Caco-2 (cell line): ENCODE measurements at places on chromosomes 7 and 10.

DNA sequence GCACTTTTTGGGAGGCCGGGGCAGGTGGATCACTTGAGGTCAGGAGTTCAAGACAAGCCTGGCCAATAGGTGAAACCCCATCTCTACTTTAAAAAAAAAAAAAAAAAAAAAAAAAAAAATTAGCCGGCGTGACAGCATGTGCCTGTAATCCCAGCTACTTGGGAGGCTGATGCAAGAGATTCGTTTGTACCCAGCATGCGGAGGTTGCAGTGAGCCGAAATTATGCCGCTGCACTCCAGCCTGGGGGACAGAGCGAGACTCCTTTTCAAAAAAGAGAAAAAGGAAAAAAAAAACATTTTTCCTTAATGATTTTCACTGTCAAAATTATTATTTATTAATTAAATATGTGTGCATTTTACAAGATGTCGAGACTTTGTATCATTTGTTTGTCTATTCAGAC is 253.6 kb downstream of the CNTNAP2 start:
- DNase-seq, result no peak

GRCh38 chr7:30351286-30351685 is 66.9 kb downstream of the ZNRF2 start:
- DNase-seq, result no peak

DNA sequence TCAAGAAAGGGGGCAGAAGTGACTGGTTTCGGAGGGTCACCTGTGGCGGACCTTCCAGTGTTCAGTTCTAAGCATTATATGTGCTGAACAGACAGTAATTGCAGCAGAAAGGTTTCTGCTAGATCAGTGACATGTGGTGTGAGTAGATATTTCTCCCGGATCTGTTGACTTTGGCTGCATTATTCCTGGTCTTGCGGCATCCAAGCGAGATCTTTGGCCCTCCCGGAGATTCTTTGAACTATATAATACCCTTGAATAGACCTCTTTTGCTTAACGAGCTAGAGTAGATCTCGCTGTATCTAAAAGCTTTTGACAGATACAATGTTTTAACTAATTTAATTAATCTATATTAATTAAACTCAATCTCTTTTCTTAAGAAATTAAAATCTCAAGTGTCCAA is 99.8 kb downstream of the PTN start:
- DNase-seq, result no peak

DNA sequence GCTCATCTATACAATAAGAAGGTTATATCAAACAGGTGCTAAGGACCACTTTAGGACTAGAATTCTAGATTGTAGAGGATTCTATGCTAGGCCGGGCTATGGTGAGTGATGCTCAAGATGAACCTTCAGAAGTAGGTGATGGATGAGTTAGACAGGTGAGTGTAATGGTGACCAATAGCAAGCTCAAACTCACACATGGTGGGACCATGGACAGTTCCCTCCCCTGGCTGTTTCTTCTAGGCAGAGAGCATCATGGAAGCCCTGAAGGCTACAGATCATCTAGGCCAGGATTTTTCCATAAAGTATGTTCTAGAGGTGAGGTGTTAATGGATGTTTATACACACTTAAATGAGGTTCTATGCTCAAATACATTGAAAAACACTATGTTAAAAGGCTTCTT is 162.2 kb upstream of the WDR11 start:
- peak; percentile 36 for DNase-seq

- no peak for DNase-seq
Measured at GRCh38 chr10:8323428-8324054, 269.1 kb downstream of the GATA3 start.

DNA sequence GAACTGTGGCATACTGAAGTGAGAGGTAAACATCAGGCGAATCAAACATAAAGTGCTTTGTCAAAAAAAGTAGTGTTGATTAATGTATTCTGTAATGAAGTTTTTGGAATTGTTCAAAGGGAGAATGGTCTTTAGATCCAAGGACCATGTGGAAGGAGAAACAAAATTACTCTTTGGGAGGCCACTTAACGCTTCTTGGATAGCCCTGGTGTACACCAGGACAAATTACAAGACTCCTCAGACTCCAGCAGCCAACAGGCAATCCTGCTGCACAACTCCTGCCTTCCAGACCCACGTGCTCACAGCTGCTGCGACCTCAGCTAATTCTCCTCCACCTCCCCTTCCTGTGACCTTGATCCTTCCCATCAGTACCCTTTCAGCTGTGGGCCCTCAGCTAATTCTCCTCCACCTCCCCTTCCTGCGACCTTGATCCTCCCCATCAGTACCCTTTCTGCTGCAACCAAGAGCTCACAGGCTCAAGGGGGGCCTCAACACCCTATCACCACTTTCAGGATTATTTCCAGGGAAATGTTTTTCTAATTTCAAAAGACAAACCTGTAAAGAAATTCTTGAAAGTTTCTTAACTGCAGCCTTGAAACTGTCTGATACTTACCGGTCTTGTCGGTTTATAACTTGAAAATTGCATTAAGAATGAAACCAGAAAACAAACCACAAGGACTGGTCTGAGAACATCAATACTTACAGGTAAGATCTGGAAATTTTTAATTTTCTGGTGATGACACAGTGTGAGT is 29.7 kb upstream of the DDC start:
- no peak for DNase-seq

DNA sequence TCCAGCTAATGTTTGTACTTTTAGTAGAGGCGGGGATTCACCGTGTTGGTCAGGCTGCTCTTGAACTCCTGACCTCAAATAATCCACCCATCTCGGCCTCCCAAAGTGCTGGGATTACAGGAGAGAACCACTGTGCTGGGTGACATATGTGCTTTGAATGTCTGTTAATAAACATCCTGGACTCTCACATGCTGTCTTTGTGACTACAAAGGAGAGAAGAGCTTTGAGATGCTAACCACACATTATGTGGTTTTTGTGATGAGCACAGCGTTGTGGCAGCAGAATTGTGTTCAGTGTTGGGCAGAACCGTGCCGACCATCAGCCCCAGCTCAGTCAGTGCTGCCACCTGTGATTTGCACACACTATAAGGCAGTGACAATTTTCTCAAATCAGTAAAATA is 500.1 kb upstream of the KLF6 start:
- no peak for DNase-seq

- DNase-seq, result no peak
Measured at GRCh38 chr7:151472644-151473380, 32.9 kb upstream of the CRYGN start.

GRCh38 chr7:113955157-113955556 is 36.3 kb upstream of the PPP1R3A start:
- DNase-seq, result no peak

DNA sequence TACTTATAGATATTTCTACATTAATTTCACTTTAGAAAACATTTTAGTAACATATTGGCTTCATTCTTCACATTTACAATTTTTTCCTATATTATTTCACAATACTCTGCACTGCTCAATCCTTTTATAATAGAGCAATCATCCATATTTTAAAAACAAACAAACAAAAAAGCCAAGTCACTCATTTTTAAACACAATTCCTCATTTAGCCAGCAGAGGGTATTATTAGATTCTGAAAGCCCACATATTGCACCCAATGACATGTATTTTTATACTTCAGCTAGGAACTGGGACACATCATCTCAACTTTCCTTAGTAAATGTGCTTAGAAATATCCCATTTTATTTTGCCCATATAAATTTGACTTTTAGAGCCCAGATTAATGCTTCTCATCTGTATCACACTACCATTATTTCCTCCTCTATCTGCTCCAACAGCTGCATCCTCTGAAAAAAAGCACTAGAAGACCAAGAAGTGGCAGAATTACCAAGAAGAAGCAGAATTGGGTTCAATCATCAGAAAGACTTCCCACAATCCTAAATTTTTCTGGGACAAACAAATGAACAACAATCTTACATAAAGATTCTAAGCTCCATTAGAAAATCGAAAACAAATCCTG is 29.5 kb downstream of the CTNNA3 start:
- DNase-seq, result peak; percentile 43

DNA sequence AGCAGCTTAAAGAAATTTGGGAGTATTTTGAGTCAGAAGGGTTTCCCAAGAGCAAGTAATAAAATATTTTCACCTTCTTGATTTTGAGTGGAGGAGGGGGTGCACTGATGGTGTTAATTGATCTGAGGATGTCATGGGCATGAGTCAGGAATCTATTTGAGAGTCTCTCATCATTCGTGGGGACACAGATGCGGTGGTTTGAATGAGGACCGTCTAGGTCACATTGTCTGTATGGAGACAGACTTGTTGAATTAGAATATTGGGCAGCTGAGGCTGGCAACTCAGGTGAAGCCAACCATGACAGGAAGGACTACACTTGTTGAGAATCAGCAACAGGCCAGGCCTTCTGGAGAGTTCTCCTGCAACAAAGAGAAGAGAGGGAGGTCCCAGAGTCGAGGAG is 127.0 kb downstream of the INSYN2A start:
- DNase-seq, result no peak

DNA sequence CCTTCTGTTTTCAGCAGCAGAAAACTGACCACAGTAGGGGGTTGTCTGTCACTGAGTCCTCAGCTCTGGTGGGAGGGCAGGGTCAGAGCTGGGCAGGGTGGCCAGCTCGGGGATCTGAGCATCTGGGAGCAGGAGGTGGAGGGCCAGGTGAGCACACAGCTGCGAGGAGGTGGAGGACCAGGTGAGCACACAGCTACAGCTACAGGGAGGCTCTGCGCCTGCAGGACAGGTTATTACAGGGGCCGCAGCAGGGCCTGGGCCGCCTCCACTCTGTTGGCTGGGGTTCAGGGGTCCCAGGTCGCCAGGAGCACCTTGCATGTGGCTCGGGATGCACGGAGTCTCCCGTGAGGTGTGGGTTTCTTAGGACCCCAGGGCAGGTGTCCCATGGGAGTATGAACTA is 52.4 kb upstream of the PRKAR1B start:
- no peak for DNase-seq

- no peak for DNase-seq
Measured at GRCh38 chr10:129055225-129055624, 411.8 kb upstream of the MGMT start.

GRCh38 chr7:93739424-93739823 is 151.1 kb downstream of the TFPI2 start:
- DNase-seq, result no peak

GRCh38 chr7:36601601-36602000 is 122.7 kb downstream of the AOAH start:
- no peak for DNase-seq

- no peak for DNase-seq
Measured at GRCh38 chr7:17907014-17907413, 33.3 kb downstream of the SNX13 start.

- no peak for DNase-seq
Measured at GRCh38 chr10:48384699-48384982, 78.2 kb downstream of the MAPK8 start.

DNA sequence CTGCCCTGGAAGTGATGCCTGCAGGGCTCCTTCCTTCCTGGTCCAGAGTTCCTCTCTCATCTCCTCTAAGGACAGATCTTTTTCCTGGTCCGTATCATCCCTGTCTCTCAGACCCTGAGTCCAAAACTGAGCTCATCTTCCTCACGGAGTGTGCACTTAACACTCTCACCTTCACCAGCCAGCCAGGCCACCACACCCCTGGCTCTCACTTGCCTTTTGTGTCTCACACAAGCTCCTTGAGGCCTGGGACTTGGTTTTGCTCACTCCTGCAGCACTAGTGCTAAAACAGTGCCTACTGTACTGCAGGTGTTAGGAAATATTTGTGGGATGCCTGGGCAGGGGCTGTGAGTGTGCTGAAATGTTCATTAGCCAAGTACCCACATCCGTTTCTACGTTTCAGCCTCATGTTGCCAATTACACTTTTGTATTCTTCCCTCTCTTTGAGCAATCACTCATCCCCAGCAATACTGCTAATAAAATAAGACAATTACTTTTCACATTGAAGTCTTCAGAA is 21.4 kb upstream of the PARP12 start:
- DNase-seq, result no peak
